NCI-H446 (cell line): ENCODE measurements at places on chromosomes 13 and 19.

DNA sequence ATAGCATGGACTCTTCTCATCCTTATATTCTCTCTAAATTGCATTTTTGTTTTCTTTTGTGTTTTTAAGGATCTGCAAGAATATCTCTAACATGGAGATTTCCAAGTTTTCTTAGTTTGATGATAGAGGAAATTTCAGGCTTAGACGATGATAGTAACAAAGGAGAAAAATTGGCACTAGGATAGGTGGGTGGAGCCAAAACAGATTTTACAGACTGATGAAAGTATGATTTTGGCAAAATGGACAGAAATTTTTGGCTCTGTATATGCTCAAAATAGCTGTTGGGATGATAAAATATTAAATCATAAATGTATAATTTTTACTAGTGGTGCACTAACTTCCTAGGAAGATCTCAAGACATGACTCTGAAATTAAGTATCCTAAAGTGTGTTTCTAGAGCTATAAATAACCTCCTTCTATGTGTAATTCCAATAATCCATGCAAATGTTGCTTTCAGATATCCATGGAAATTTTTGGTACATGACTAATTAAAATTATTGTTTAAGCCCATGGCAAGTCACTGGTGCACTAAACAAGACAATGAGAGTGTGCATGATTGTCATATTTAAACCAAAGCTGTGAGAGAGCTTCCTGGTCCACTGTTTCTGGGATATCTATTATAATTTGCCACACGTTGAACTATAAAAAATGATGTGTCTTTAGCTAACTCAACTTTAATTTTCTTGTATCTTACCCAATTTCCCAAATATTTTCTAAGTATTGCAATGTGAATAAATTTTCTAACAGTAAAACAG, 55.8 kb upstream of the NBEA start:
- DNase-seq: no peak

DNA sequence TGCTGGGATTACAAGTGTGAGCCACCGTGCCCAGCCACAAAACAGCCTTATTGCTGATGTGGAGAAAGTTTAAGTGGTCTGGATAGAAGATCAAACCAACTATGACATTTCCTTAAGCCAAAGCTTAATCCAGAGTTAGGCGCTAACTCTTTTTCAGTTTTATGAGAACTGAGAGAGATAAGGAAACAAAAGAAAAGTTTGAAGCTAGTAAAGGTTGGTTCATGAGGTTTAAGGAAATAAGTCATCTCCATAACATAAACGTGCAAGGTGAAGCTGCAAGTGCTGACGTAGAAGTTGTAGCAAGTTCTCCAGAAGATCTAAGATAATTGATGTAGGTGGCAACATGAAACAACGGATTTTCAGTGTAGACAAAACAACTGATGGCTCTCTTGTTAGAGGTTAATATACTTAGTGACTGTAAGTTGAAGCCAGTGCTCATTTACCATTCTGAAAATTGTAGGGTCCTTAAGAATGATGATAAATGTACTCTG, 41.6 kb downstream of the ZMYM2 start:
- no peak for DNase-seq

DNA sequence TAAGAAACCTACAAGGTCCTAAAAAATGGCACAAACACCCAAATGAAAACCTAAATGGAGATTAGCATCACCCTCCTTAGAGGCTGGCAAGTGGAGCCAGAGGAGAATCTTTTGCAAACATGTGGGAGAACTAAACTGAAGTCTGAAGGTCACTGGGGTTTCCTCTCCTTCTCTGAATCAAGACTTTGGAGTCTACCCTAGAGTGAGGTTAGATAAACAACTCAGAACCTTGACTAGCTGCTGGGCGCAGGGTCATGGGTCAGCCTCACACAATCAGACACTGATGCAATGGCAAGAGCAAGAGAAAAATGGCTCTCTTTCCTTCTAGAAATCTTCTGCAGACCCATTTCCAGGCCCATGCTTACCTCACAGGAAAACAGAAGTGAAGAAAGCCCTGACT, 165.8 kb downstream of the KCTD12 start:
- DNase-seq: no peak

DNA sequence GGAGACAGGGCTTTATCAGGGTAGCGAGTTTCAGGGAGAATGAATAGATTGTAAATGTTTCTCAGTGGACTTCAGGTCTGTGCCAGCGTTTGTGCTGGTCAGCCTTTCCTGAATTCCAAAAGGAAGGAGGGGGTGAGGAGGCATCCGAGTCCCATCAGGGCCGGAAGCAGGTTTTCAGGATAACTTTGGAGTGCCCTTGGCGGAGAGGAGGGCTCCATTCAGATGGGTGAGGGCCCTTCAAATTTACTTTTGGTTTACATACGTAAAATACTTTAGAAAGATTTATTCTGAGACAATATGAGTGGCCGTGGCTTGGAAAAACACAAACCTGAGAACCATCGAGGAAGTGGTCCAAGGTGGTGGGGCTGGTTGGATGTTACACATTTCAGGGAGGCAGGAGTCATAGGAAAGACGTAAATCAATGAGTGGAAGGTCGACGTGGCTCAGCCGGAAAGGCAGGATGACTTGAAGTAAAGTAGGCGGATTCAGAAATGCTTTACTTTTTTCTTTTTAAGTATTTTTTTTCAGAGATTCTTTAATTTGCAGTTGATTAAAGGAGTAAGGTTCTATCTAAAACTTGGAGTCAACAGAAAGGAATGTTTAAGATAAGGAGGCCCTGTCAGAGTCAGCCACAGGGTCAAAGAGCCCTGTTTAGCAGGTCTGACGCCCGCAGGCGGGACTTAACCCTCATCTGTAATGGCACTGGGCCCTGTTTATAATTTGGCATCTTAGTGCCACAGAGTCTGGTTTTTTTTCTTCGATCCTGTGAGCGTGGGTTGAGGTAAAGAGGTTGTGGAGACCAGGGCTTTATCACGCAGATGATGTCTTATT, 32.8 kb downstream of the ATP11A start:
- no peak for DNase-seq

DNA sequence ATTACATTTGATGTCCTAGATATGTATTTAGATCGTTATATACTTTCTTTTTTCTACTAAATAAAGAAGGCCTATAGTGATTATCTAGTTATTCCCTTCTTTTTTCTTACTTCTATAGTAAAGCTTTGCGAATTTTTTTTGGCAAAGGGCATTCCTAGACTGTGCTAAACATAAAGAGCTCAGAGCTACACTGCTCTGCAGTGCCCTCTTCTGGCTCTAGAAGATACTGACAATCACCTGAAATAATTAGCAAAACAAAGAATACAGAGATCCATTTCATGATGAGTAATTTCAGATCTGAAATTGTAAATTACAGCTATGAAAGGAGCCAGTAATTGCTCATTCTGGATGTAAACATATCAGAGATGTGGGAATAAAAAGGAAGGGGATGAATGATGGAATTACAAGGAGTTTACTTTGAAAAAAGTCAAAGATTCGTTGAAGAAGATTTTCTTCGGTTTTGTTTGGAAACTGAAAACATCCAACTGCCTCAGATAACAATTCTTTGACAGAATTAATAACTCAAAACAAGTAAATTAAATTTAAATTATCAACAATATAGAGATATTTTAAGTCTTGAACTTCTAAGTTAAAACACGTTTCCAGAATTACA, 288.5 kb downstream of the NALCN start:
- peak; percentile 63 for DNase-seq

DNA sequence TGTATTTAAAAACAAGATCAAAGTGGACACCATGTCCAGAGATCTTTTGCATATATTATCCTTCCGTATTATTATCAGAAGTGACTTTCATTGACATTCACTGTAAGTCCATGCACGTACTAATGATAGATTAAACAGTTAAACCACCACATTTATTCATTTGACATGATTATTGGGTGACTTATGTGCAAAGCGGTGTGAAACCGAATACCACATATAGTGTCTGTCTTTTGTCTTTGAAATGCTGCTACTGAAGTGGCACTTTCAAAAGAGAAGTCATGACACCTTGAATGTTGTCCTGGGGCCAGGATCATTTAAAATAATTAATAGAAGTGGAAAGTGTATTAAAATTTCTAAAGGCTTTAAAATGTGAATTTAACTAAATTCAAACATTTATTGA, 100.1 kb downstream of the ERCC5 start:
- DNase-seq: no peak

DNA sequence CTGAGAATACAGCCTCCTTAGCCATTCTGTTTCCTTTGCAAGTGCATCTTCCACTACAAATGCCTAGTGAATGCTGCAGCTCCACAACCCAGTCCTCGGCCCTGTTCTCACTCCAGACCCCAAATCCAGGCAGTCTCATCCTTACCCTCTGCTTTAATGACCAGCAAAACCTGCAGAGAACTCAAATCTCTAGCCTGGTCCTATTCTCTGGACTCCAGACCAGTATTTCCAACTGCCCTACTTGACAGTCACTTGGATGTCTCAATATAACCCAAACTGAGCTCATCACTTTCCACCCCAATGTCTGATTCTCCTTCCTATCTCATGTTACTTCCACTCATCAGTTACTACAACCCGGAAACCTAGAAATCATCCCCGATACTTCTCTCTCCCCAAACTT, 2.6 kb upstream of the EBPL start:
- DNase-seq: no peak

DNA sequence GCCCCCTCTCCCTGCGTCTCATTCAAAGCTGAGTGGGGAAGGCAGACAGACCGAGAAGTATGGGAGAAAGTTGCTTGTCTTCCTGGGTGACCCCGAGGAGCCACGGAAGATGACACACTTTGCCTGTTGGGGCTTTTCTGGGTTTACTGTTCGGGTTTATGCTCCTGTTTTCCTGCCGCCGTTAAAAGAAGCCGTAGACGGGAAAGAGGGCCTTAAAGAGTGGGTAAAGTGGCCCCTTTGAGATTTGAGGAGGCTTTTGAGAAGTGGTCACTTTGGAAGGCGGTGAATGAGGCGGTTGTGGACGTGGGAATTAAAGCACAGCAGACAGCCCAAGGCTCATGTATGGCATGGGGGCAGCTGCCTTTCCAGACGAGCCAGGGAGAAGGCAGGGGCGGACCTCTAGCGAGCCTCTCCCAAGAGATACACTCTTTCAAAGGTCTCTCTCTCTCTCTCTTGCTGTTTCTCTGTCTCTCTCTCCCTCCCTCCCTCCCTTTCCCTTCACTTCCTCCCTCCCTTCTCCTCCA, 493 bp upstream of the LHFPL6 start:
- no peak for DNase-seq

DNA sequence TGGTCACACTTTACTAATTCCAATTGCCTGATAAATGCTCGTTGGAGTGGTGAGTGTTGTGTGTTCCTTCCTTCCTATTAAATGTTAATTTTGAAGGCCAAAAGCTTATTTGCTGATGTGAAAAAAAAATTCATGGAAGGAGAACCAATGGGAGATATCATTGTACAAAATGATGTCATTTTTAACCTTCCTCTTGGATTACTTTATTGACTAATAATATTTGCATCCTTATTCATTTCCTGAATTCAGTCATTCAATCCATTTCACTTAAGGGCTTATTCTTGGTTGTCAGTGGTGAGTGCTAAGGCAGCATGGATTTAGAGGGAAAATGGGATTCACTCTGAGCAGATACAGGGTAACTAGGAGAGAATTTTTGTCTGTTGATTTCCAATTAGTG, 216.0 kb upstream of the HTR2A start:
- no peak for DNase-seq

- DNase-seq: no peak
Observed at GRCh38 chr19:48879025-48879637, 6.9 kb downstream of the PPP1R15A start.
